ENCODE measurements at places on chromosomes 3 and 15. TPM values are rescaled to one million over a fixed set of nuclear protein-coding genes. Genes with fewer than 3 reads are reported as not detected.

GRCh38 chr3:17132286-17133115 is 247.7 kb downstream of the PLCL2 start:
- no peak overlapping the region for H3K4me3 ChIP-seq
- H3K27ac ChIP-seq, result no peak overlapping the region
- no peaks in the 10 kb centered on the region for H3K27me3 ChIP-seq
- no peaks in the 10 kb centered on the region for H3K4me1 ChIP-seq
- no peaks in the 10 kb centered on the region for H3K36me3 ChIP-seq

- peaks cover 18% of the 10 kb centered on the region for H3K4me1 ChIP-seq
- H3K27ac ChIP-seq, result no peak overlapping the region
- H3K36me3 ChIP-seq, result no peaks in the 10 kb centered on the region
- no peak overlapping the region for H3K4me3 ChIP-seq
These were observed 10.3 kb downstream of the CORO2B start for GRCh38 chr15:68589053-68589452.

- H3K27me3 ChIP-seq, result no peaks in the 10 kb centered on the region
- peaks cover 8% of the 10 kb centered on the region for H3K4me1 ChIP-seq
- H3K27ac ChIP-seq, result no peak overlapping the region
- H3K36me3 ChIP-seq, result peaks cover under 1% of the 10 kb centered on the region
- no peak overlapping the region for H3K4me3 ChIP-seq
These were observed 1.8 kb upstream of the ZSCAN2 start for GRCh38 chr15:84598993-84599392.

- no peak overlapping the region for H3K4me3 ChIP-seq
- no peak for DNase-seq
- no peaks in the 10 kb centered on the region for H3K27me3 ChIP-seq
These were observed 2.9 kb downstream of the UCN2 start for GRCh38 chr3:48560648-48561018.

GRCh38 chr15:55750706-55751105 is 7.8 kb upstream of the PRTG start:
- DNase-seq, result no peak
- no peak overlapping the region for H3K4me3 ChIP-seq
- no peaks in the 10 kb centered on the region for H3K36me3 ChIP-seq
- no peaks in the 10 kb centered on the region for H3K4me1 ChIP-seq

DNA sequence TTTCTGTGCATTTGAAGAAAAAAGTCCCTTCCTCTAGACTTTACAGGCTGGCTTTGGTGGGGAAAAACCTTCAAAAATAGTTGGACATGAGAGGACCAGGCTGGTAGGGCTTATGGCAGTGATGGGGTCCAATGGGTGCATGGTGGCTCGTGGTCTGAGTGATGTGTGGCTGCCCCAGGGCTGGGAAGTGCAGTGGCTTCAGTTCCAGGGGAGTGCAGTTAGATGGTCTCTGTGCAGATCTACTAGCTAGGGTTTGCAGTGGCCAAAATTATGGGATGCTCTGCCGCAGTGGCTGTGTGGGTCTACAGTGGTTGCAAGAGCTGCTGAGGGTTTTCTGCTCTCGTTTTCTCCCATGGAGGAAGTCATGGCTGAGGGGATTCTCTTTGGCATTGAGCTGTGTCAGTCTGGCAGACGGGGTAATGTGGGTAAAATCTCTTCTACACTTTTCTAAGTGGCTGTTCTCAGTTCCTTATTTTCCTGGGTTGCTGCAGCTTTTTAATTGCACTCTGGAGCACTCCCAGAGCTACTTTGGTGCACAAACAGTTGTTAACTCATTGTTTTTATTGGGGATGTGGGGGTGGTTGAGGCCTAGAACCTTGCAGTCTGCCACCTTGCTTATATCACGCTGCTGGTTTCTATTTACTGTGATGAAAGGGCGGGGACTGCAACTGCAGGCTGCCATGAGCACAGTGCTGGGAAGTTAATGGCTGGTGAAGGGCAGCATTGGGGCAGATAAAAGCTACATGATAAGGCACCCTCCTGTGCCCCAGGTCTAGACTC is 1324.6 kb downstream of the NSUN3 start:
- H3K27ac ChIP-seq, result no peak overlapping the region
- no peaks in the 10 kb centered on the region for H3K4me1 ChIP-seq
- no peaks in the 10 kb centered on the region for H3K27me3 ChIP-seq
- no peaks in the 10 kb centered on the region for H3K36me3 ChIP-seq
- DNase-seq, result no peak
- H3K4me3 ChIP-seq, result no peak overlapping the region

DNA sequence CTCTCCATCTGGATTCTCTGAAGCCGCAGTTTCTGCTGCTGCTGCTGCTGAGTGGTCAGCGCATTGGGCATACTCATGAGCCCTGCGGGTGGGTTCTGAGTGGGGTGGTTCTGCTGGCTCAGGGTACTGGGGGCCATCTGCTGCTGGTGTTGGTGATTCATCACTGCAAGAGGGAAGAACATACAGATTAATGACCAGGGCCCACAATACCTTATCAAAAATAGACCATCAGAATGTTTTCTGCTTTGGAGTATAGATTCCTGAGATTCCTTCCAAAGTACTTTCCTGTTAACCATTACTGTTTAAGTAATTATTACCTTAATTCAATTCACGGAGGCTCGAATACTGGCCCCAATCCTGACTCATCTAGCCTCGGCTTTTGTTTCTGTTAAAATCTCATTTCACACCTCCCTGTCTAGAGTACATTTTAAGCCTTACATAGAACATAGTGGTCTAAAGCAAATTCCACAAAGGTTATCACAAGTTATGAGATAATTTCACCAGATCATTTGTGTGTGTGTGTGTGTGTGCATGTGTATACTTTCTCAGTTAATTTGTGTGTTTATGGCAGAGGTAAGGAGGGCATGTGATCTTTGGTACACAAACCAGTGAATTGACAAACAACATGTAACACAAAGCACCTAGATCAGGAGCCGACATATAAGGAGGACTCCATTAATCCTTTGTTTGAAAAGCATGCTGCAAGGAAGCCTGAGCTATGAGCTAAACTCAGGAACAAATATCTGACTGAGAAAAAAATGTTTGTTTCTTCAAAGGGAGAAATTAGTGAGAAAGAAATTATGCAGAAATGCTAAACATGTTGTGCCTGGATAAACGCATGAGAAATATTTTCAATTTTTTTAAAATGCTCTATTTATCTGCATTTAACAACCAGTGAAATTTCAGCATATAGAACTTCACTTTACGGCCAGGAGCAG is 68.1 kb downstream of the TM4SF4 start:
- H3K4me1 ChIP-seq, result peaks cover 19% of the 10 kb centered on the region
- H3K27me3 ChIP-seq, result no peaks in the 10 kb centered on the region
- H3K27ac ChIP-seq, result no peak overlapping the region
- H3K36me3 ChIP-seq, result peaks cover 46% of the 10 kb centered on the region

- H3K27ac ChIP-seq, result peak overlapping the region; percentile 95
- DNase-seq, result peak; percentile 81
- no peaks in the 10 kb centered on the region for H3K36me3 ChIP-seq
- no peaks in the 10 kb centered on the region for H3K27me3 ChIP-seq
These were observed 130.9 kb upstream of the SATB1 start for GRCh38 chr3:18556001-18556408.

DNA sequence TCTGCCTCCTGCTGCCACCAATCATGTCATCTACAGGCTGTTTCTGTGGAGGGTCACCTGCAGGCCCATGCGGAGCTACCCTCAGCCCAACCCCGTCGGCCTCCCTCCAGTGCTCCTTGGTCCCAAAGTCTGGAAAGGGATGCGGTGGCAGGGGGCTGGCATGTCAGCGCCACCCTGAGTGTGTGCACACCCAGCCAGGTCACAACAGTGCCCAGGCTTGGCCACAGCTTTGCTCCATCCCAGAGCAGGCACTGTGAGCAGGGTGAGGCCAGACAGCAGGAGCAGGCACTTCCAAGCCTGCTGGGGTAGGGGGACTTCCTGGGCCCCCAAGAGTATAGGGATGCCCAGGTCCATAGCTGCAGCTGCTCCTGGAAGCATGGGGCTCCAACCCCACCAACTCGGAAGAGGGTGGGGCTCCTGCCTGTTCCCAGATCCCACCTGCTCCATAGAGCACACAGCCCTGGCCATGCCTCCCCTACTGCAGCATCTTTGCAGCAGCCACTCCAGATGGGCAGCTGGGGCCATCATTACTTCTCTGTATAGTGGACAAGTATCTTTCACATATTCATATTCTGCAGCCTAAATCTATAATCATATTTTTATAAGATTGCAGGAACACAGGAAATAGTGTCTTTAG is 109.3 kb downstream of the CBLB start:
- peaks cover 21% of the 10 kb centered on the region for H3K36me3 ChIP-seq
- no peak for DNase-seq
- H3K4me1 ChIP-seq, result no peaks in the 10 kb centered on the region
- no peaks in the 10 kb centered on the region for H3K27me3 ChIP-seq
- no peak overlapping the region for H3K27ac ChIP-seq
- H3K4me3 ChIP-seq, result no peak overlapping the region

GRCh38 chr3:58051196-58051595 is 43.0 kb downstream of the FLNB start:
- peak overlapping the region; percentile 19 for H3K4me3 ChIP-seq
- H3K27ac ChIP-seq, result peak overlapping the region; percentile 98
- H3K4me1 ChIP-seq, result peaks cover 72% of the 10 kb centered on the region

GRCh38 chr15:66172324-66172980 is 81.1 kb downstream of the MEGF11 start:
- H3K27me3 ChIP-seq, result peaks cover 61% of the 10 kb centered on the region
- no peaks in the 10 kb centered on the region for H3K4me1 ChIP-seq

GRCh38 chr3:42957573-42957972 is 21.5 kb upstream of the GASK1A start:
- DNase-seq, result peak; percentile 10
- no peaks in the 10 kb centered on the region for H3K27me3 ChIP-seq
- no peaks in the 10 kb centered on the region for H3K4me1 ChIP-seq
- no peak overlapping the region for H3K27ac ChIP-seq
- H3K4me3 ChIP-seq, result no peak overlapping the region

GRCh38 chr3:100107221-100107814 is 7.0 kb downstream of the FILIP1L start:
- DNase-seq, result peak; percentile 97
- H3K27ac ChIP-seq, result peak overlapping the region; percentile 88
- peaks cover 58% of the 10 kb centered on the region for H3K4me1 ChIP-seq

GRCh38 chr3:136952292-136952691 is 5.5 kb upstream of the IL20RB start:
- H3K4me3 ChIP-seq, result no peak overlapping the region
- no peak for DNase-seq
- no peak overlapping the region for H3K27ac ChIP-seq
- H3K36me3 ChIP-seq, result no peaks in the 10 kb centered on the region
- peaks cover 20% of the 10 kb centered on the region for H3K4me1 ChIP-seq

- peaks cover 4% of the 10 kb centered on the region for H3K4me1 ChIP-seq
- H3K36me3 ChIP-seq, result no peaks in the 10 kb centered on the region
- H3K4me3 ChIP-seq, result no peak overlapping the region
- no peak for DNase-seq
- H3K27ac ChIP-seq, result no peak overlapping the region
These were observed 39.0 kb downstream of the STRIT1 start for GRCh38 chr3:155254445-155254844.

GRCh38 chr3:160097478-160097877 is 108.8 kb downstream of the IL12A start:
- H3K4me1 ChIP-seq, result no peaks in the 10 kb centered on the region
- no peaks in the 10 kb centered on the region for H3K36me3 ChIP-seq
- no peak overlapping the region for H3K4me3 ChIP-seq
- H3K27me3 ChIP-seq, result 0 out of 2 replicates have a peak, but pooled peaks cover 3% of the 10 kb centered on the region
- no peak for DNase-seq

DNA sequence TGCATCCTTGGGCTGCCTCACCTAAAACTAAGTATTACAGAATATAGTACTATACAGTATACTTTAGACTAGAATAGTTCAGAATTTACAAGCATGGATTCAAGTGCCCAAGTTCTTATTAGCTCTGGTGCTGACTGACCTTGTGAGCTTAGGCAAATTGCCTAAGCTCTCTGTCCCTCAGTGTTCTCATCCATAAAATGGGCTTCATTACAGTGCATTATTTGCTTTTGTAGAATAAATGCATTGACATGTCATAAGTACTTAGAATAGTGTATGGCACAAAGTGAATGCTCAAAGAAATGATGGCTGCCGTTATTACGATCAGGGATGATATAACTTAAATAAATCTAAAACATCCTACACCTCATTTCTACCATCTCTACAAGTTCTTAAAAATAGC is 269.7 kb downstream of the FOXP1 start:
- H3K4me1 ChIP-seq, result no peaks in the 10 kb centered on the region
- no peaks in the 10 kb centered on the region for H3K36me3 ChIP-seq
- DNase-seq, result no peak
- H3K27ac ChIP-seq, result no peak overlapping the region
- H3K4me3 ChIP-seq, result no peak overlapping the region

GRCh38 chr3:135084405-135084804 is 289.3 kb downstream of the EPHB1 start:
- H3K4me1 ChIP-seq, result peaks cover 4% of the 10 kb centered on the region
- no peak overlapping the region for H3K4me3 ChIP-seq
- H3K36me3 ChIP-seq, result no peaks in the 10 kb centered on the region
- H3K27ac ChIP-seq, result no peak overlapping the region

DNA sequence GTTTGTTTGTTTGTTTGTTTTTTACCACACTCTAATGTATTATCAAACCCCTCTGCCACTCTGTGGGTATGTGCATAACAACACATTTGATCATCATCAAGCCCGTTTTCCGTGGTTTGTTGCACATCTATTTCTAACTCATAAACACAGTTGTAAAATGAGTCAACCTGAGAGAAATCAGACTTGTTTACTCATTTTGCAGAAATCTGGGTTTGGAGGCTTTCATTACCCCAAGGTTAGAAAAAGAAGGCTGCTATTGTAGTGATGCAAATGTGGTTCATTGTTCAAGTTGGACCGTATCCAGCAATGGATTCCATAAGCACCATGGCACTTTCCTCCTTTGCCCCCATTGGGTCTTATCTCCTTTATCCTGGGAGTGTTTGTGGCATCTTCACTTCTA is 353.2 kb upstream of the SOX2 start:
- DNase-seq, result no peak
- H3K27ac ChIP-seq, result no peak overlapping the region
- H3K36me3 ChIP-seq, result no peaks in the 10 kb centered on the region
- H3K4me1 ChIP-seq, result no peaks in the 10 kb centered on the region
- no peak overlapping the region for H3K4me3 ChIP-seq
- 0 out of 2 replicates have a peak, but pooled peaks cover 3% of the 10 kb centered on the region for H3K27me3 ChIP-seq

GRCh38 chr15:60374628-60375081 is 23.1 kb downstream of the ANXA2 start:
- DNase-seq, result peak; percentile 97
- peaks cover 91% of the 10 kb centered on the region for H3K4me1 ChIP-seq
- peak overlapping the region; percentile 38 for H3K4me3 ChIP-seq
- peak overlapping the region; percentile 98 for H3K27ac ChIP-seq
- no peaks in the 10 kb centered on the region for H3K27me3 ChIP-seq
- H3K36me3 ChIP-seq, result peaks cover 59% of the 10 kb centered on the region

The AADAC gene
- not detected for total RNA-seq

The PLSCR4 gene
- 0.69 TPM for total RNA-seq

The FILIP1L gene
- not detected for total RNA-seq

The ST3GAL6 gene
- total RNA-seq, result 7.3 TPM

The ZNF501 gene
- not detected for total RNA-seq

The GRAMD1C gene
- 2.8 TPM for total RNA-seq

The ARL6 gene
- 3.2 TPM for total RNA-seq

The ABI3BP gene
- 31.6 TPM for total RNA-seq
